Neural crest cell (in vitro differentiated cells): ENCODE measurements at places on chromosomes 12 and 14. TPM values are rescaled to one million over a fixed set of nuclear protein-coding genes. Genes with fewer than 3 reads are reported as not detected.

TCL1B gene
- total RNA-seq: not detected in 2 replicates

GRCh38 chr14:93266127-93266526 lies 59.1 kb downstream of the UBR7 start:
- peak overlapping the region; percentile 38 for H3K27ac ChIP-seq
- H3K27me3 ChIP-seq: no peaks in the 10 kb centered on the region
- peaks cover 24% of the 10 kb centered on the region for H3K4me1 ChIP-seq
- H3K4me3 ChIP-seq: no peak overlapping the region
- H3K36me3 ChIP-seq: peaks cover 5% of the 10 kb centered on the region
- DNase-seq: no peak

GRCh38 chr14:22955702-22956569 lies 954 bp downstream of the HAUS4 start:
- peaks cover 2% of the 10 kb centered on the region for H3K36me3 ChIP-seq
- H3K27ac ChIP-seq: peak overlapping the region; percentile 98
- peak overlapping the region; percentile 93 for H3K4me3 ChIP-seq
- no peaks in the 10 kb centered on the region for H3K27me3 ChIP-seq

- H3K4me1 ChIP-seq: no peaks in the 10 kb centered on the region
- H3K27me3 ChIP-seq: peaks cover 22% of the 10 kb centered on the region
- H3K36me3 ChIP-seq: no peaks in the 10 kb centered on the region
- H3K27ac ChIP-seq: no peak overlapping the region
Measured at GRCh38 chr12:54442099-54442498, 23.0 kb upstream of the ITGA5 start.

- DNase-seq: no peak
- H3K36me3 ChIP-seq: peaks cover 8% of the 10 kb centered on the region
- no peak overlapping the region for H3K27ac ChIP-seq
- H3K4me1 ChIP-seq: peaks cover 46% of the 10 kb centered on the region
Measured at GRCh38 chr14:103699901-103700752, 15.1 kb downstream of the XRCC3 start.

- DNase-seq: no peak
- H3K27ac ChIP-seq: no peak overlapping the region
- H3K27me3 ChIP-seq: no peaks in the 10 kb centered on the region
- H3K4me1 ChIP-seq: no peaks in the 10 kb centered on the region
- H3K4me3 ChIP-seq: no peak overlapping the region
Measured at GRCh38 chr14:37810094-37810801, 214.8 kb downstream of the TTC6 start.
